Fibroblast of skin of right biceps (primary cell): ENCODE measurements at places on chromosomes 5 and 9.

DNA sequence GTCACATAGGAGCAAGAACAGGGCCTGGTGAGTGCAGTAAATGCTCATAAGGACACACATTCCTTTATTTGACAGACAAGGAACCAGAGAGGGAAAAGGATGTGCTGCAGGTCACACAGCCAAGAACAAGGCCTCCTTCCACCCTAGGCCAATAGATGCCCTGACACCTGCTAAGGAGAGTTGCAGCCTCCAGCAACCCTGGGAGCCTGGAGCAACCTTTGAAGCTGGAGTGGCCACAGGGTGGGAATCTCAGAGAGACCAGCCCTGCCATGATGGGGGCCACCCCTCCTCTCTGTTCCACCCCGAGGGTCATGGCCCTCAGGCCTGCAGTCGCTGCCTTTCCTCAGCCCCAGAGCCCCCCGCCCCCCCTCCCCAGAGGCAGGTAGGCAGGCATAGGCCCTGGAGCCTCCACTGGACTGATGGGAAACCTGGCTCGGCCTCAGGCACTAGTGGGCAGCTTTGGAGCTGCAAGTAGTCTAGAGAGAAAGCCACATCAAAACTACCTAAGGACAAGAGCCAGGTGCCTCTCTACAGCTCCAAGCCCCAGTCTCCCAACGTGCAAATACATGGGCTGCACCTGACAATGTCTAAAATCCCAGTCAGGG is 116.1 kb upstream of the SPOCK1 start:
- DNase-seq: no peak

DNA sequence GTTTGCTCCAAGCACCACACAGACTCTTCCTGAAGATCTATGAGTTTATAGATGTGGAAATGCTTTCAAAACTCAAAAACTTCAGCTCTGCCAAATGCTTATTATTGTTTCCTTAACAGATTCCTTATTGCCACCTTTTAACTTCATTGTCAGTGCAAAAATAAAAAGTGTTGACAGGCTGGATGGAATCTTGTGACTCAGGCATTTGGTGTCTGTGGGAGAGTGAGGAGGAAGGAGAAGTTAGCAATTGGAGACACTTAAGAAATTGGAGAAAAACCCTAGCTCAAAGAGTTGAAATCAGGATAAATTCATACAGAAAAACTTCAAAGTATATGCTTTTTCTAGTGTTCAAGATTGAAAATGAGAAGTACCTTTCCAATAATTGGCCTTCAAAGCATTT is 140.6 kb upstream of the PUM3 start:
- DNase-seq: peak; percentile 67

DNA sequence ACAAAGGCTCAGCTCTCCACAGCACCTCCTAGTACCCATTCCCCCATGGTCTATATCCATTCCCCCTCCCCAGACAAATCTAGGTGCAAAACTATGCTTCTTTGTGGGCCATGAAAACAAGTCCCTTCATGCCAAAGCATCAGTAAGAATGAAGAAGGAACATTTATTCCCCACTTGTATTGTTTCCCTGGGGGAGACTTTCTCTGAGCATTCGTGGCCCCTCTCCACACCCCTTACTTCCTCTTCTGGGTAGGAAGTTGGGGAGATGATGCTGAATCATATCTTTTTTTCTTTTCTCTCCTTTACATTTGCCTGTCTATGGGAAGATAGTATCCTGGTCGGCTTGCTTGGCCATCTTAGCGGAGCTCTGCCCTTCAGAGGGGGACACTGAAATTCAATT is 246.8 kb downstream of the NSG2 start:
- DNase-seq: no peak

DNA sequence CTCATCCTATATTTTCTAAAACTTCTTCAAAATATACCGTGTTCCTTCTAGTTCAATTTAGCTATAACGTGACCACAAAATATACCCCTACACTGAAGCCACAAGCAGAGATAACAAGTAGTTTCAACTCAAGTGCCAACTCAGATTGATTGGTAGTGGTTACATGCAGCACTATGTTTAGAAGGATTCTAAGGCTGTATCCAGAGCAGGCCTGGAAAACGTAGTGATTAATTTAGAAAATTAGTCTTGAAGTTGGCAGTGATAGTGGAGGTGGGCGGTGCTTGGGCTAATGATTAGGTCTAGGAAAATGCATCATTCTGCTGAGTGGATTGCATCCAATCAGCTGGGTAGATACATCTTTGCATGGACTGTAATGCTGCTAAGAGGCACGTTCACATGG is 61.5 kb downstream of the MAMDC2 start:
- no peak for DNase-seq

- no peak for DNase-seq
These were observed 209.5 kb downstream of the MAPKAP1 start for GRCh38 chr9:125497478-125497877.

DNA sequence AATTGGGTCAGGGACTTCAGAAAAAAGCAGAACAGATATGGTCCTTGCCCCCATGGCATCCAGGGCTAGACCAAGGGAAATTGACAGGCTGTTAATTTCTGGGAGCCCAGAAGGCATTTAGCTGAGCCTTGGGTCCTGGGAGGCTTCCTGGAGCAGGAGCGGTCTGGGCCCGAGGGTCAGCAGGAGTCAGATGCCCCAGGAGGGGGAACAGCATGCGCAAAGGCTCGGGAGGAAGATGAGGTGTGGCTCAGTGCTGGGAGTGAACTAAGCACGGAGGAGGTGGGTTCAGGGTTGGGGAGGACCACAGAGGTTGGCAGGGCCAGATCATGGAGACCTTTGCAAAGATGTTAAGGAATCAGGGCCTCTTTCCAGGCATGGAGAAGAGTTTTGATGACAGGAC is 48.2 kb upstream of the NEURL1B start:
- DNase-seq: no peak

GRCh38 chr5:77356740-77357139 is 135.4 kb downstream of the WDR41 start:
- peak; percentile 54 for DNase-seq

- DNase-seq: no peak
These were observed 15.4 kb downstream of the SEMA6A start for GRCh38 chr5:116559239-116559638.

DNA sequence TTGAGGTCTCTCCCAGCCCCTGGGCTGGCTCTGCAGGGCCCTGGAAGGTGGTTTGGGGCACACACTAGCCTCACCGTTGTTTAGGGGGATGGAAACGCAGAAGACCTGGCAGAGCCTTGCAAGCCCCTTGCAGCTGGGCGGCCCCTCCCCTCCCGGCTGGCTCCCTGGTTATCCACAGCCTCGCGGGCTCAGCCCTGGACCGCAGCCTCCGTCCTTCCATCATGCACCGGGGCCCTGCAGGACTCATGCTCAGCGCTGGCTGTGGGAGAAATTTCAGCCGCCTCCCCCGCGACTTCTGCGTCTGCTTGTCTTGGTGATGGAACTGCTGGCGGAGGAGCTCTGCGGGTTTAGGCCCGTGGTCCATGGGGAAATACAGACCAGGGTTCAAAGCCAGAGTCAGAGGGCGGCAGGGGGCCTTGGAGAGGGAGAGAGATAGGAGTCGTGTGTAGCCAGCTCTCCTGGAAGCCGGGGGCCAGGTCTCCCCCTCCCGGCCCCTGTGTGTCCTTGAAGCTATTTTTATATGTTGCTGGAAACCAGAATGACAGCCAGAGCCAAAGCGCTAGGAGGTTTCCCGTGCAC is 75.8 kb upstream of the IER5L start:
- DNase-seq: peak; percentile 35

DNA sequence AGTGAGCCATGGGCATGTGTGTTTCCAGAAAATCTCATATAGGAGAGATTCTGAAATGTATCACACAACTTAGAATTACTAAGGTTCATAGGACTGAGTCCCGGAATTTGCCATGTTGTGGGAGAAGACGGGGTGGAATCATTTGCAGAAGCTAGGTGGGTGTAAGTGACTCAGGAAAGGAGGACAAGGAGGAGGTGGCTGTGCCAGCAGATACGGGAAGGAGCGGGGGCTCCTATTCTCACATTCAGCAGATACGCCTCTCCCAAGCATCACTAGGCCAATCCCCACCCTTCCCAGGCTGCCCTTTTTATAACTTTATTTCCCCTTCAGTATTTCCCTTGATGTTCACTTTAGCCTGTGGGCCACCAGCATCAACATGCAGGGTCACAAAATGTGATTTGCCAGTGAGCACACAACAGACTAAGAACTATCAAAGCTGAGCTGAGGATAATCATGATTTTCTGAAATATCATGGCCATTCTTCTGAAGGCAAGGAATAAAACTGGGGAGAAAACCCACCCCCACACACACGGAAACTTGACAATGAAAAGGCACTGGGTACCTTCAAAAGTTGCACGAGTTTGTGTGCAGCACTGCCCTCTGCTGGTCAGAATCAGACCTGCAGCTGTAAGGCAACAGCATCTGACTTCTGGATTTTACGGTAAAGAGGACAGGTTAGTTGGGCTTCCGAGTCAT is 133.2 kb downstream of the MTX3 start:
- DNase-seq: peak; percentile 56

- DNase-seq: peak; percentile 88
These were observed 55.3 kb upstream of the IL17B start for GRCh38 chr5:149434162-149435014.

DNA sequence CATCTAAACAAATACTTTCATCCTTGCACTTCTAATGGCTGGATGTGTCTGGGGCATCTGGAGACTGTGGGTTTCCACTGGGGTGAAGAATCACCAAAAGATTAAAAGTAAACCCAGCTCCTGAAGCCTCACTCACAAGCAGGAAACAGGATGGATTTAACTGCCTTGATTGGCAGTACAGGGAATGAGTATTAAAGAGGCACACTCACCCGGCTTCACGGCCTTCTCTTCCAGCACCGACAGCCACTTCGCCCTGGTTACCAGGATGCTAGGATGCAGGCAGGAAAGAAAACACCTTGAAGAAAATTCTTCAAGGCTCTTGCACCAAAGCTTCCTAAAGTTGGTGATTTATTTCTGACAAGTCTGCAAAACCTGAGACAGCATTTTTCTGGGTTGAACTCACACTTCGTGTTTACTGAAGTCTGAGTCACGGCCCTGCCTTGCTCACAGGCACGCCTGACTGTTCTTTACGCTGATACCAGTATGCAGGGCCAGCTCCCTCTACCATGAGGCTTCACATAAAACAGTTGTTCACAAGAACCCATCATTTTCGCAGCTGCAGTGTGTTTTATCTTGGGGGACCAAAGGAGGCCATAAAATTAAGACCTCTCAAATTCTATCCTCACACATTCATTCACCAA is 56.5 kb upstream of the ZNF354A start:
- peak; percentile 53 for DNase-seq

DNA sequence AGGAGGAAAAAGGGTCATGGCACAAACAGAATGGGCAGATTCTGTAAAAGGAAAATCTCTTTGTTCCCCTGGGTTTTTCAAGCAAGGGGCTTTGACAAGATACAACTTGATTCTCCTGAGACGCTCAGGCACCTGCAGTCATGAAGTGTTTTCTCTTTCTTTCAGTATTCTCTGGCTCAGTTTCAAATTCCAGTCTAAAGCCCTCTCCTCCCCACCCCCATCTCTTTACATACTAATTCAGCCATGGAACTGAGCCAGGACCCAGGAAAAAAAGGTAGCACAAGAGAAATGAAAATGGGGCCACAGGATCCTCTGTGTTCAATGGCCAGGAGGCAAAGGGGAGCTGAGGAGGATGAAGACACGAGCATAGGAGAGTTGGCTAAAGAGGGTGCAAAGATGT is 408.4 kb downstream of the SPOCK1 start:
- DNase-seq: no peak

GRCh38 chr5:173670130-173670651 is 53.7 kb upstream of the BOD1 start:
- DNase-seq: peak; percentile 22

GRCh38 chr5:45383985-45384384 is 312.2 kb downstream of the HCN1 start:
- no peak for DNase-seq
